ENCODE measurements at places on chromosomes 1 and 21. TPM values are rescaled to one million over a fixed set of nuclear protein-coding genes. Genes with fewer than 3 reads are reported as not detected.

Gene G0S2
- 9.5 TPM for total RNA-seq

Gene ST6GALNAC3
- total RNA-seq = 5.5 TPM

Gene ZNF683
- total RNA-seq = not detected

Gene TENT5C
- total RNA-seq = 0.92 TPM

Gene NBPF20
- 3.3 TPM for total RNA-seq

Gene CAMTA1
- total RNA-seq = 109 TPM

Gene PHLDA3
- 83.7 TPM for total RNA-seq

Gene NTNG1
- total RNA-seq = 4.2 TPM

Gene TYW3
- total RNA-seq = 26.1 TPM

Gene BTBD8
- 6.3 TPM for total RNA-seq

Gene CELA2B
- not detected for total RNA-seq

Gene KIF26B
- total RNA-seq = 0.13 TPM

Gene FCRLB
- 0.65 TPM for total RNA-seq

Gene MIXL1
- total RNA-seq = not detected

Gene PSMB4
- total RNA-seq = 245 TPM

Gene HMCN1
- 53.0 TPM for total RNA-seq

Gene C1orf122
- 103 TPM for total RNA-seq

Gene PINK1
- 189 TPM for total RNA-seq

Gene RGSL1
- total RNA-seq = not detected

Gene PLA2G2C
- 0.40 TPM for total RNA-seq

Gene RIPPLY3
- total RNA-seq = not detected

Gene ADGRL4
- total RNA-seq = 33.7 TPM

Gene ADORA1
- total RNA-seq = 0.34 TPM

Gene SPAG17
- total RNA-seq = not detected

Gene PMVK
- total RNA-seq = 26.2 TPM

Gene KRTAP10-12
- total RNA-seq = not detected

Gene PACC1
- 3.6 TPM for total RNA-seq

Gene SH3BP5L
- 21.9 TPM for total RNA-seq

Gene TNFSF4
- 3.8 TPM for total RNA-seq

Gene SDE2
- 21.8 TPM for total RNA-seq

Gene FAM167B
- 0.83 TPM for total RNA-seq

Gene PDZK1IP1
- total RNA-seq = 1.8 TPM

Gene DNAJC6
- 3.7 TPM for total RNA-seq

Gene AGMAT
- not detected for total RNA-seq

Gene LORICRIN
- not detected for total RNA-seq

Gene FBXO2
- 12.0 TPM for total RNA-seq

Gene LRRN2
- total RNA-seq = 3.6 TPM

Gene SSX2IP
- 9.6 TPM for total RNA-seq

Gene TNFRSF9
- not detected for total RNA-seq

Gene CHIA
- total RNA-seq = not detected

Gene KRTAP21-3
- not detected for total RNA-seq

Gene MAP3K21
- 0.34 TPM for total RNA-seq

Gene GART
- total RNA-seq = 43.2 TPM

Gene C1orf87
- total RNA-seq = not detected

Gene C1orf226
- total RNA-seq = 3.3 TPM

Gene KCNC4
- total RNA-seq = 13.3 TPM

Gene TRIM67
- total RNA-seq = 0.42 TPM

Gene FASLG
- total RNA-seq = not detected

Gene F11R
- total RNA-seq = 13.8 TPM

Gene GUCA2B
- total RNA-seq = not detected

Gene KCNK1
- total RNA-seq = 1.6 TPM

Gene FALEC
- total RNA-seq = not detected

Gene LCE2C
- total RNA-seq = not detected

Gene LYPD8
- total RNA-seq = not detected

Gene EFNA3
- total RNA-seq = 1.7 TPM

Gene MRTO4
- total RNA-seq = 10.0 TPM

Gene CSF3R
- 32.5 TPM for total RNA-seq

Gene KRTAP10-7
- total RNA-seq = not detected
